Stimulated activated CD8-positive, alpha-beta memory T cell treated with anti-CD3 and anti-CD28 coated beads, Interleukin-7, amount 100 ng/mL, for 1 hour (primary cell): ENCODE measurements at places on chromosomes 1 and 21.

DNA sequence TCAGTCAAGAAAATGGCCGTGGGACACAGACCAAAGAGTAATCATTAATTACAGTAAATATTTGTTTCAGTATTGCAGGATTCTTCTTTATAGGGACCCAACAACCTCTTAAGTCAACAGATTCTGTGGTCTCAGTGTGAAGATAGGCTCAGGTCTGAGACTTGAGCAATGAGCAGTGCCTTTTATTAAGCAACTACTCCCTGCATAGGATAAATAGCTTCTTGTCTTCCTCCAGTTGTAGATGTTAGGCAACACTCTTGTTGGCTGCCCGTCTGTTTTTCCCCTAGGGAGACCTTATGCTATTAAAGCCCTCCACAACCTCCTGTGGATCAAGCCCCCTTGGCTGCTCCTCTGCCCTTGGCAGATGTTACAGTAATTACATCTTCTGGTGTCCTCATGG is 1.8 kb upstream of the OMA1 start:
- DNase-seq = no peak

DNA sequence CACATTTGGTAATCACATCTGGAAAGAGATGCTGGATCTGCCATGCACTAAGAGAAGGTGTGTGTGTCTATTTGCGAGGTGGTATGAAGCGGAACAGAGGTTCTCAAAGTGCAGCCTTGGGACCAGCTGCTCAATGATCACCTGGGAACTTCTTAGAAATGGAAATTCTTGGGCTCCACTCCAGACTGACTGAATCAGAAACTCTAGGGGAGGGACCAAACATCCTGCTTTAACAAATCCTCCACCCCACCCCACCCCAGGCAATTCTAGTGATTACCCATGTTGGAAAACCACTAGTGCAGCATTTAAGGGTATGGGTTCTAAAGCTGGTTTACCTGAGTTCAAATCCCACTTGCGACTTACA is 143.9 kb upstream of the JUN start:
- DNase-seq = no peak

- DNase-seq = no peak
Measured at GRCh38 chr1:99133756-99134500, 129.3 kb upstream of the PLPPR5 start.

DNA sequence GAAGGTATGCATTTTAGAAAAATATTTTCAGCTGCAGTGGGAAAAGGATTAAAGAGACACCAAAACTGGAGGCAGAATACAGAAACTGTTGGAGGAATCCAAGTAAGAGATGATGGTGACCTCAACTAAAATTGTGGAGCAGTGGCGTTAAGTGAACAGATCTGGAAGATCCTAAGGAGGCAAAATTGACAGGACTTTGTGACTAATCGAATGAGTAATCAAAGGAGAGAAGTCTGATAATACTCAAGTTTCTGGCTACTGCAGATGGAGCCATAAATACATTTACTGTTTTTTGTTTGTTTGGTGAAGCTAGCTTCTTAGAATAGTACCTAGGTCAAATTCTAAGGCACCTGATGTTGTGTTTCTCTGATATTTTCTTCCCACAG is 3.1 kb downstream of the CTBS start:
- no peak for DNase-seq

- DNase-seq = no peak
Measured at GRCh38 chr1:186819126-186819525, 9.6 kb upstream of the PLA2G4A start.

- DNase-seq = no peak
Measured at GRCh38 chr1:183185941-183186490, at the start of gene LAMC2. TSS of gene LAMC2 (plus strand) at chr1:183186264. CDS start at chr1:183186353, 89 bp downstream.

DNA sequence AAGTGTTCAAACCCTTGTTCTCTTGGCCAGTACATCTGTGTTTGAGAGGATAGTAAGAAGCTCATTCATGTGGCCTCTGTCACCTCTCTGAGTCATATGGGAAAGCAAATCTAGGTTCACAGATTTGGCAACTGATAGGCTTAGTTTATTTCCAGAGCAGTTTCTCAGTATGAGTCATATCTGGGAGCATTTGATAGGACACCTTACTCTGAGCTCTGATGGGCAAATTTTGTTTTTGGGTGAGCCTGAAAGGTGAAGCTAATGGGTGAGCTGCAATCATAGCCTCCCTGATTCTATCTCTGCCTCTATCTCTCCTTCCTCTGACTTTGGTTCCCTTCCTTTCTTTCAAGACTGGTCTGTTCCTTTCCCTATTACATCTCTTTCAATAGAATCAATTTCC is 134.4 kb downstream of the S1PR1 start:
- no peak for DNase-seq

- no peak for DNase-seq
Measured at GRCh38 chr1:178025613-178026356, 55.9 kb upstream of the SEC16B start.

DNA sequence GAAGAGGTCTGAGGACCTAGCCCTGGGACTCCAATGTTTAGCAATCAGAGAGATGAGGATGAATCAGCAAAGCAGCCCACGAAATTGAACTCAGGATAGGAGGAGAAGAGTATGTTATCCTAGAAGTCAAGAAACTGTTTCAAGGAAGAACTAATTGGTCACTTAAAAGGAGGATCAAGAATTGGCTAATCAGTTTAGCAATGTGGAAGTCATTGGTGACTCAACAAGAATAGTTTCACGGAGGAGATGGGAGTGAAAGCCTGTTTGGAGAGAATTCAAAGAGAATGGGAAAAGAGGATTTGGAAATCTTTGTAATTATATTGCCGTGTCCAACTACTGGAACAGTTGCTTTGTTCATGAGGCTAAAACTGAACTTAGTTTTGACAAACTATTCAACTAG is 7.4 kb downstream of the HMCN1 start:
- DNase-seq = no peak
